ENCODE measurements at places on chromosomes 6 and 20.

GRCh38 chr6:45630314-45630713 is 252.6 kb upstream of the SUPT3H start:
- no peak for DNase-seq

DNA sequence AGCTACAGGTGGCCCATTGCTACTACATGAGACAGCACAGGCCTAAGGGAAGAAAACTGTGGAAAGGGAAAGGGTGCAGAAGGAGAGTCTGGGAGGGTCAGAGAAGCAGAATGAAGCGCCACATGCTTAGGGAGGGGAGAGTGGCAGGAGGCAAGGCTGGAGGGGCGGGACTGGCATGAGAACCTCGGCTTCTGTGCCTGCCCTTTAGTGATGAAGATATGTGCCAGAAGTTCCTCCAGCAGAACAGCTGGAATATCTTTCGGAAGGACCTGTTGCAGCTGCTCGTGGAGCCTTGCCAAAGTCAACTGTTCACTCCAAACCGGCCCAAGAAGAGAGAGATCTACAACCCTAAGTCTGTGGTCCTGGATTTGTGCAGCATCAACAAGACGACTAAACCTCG is 61.8 kb downstream of the CNBD2 start:
- no peak for DNase-seq

DNA sequence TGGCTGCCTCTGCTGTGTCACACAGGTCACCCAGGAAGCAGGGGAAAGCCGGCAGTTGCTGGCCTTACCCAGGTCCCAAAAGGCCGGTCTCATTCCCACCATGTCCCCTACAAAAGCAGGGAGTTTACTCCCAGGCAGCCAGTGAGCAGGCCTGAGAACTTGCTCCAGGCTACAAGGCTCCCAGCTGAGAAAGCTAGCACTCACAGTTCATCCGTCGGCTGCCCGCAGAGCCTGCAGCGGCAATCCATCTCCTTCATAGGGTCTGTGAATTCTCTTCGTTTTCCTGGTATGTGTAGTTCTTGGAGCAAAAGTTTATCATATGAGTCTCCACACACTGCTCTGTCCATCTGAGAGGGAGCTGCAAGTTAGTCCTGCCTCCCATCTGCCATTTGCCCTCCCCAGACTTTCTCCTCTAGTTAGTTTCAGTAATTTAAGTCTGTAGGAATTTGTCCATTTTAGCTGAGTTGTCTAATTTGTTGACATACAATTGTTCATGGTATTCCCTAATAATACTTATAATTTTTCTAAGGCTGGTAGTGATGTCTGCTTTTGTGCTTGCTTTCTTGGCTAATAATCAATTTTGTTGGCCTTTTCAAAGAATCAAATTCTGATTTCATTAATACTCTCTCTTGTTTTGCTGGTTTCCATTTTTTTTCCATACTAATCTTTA is 135.6 kb downstream of the MAP3K4 start:
- no peak for DNase-seq

DNA sequence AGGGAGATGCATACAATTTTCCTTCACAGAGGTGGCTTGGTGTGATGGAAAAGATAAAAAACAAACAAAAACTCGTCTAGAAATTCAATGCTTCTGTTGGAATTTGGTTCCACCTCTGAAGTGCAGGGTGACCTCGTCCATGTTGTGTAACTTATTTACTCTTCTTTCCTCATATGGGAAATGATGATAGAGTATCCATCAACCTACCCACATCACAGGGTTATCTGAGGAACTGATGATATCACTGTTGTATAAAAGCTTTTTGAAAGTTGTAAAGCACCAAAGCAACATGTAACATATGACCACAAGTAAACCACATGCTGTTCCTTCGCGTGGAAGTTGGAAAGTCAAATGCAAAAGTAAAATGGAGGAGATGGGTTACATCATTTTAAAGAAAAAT is 212.0 kb upstream of the SGK1 start:
- DNase-seq = no peak

DNA sequence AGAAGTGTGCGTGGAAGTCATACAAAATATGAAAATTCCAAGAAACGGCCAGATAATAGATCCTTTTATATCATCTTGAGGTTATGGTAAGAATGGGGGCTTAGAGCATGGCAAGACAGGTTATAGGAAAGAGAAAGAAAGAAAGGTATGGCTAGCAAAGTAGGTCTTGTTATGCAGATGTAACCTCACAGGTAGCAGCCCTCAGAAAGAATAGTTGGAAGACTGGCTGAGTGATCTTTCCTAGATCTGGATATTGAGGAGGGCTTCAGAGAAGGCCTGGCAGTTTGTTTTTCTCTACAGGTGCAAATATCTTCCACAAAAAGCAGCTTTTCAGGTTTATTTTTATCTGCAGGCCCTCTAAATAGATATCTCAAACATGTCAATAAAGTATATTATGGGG is 679.5 kb downstream of the KHDRBS2 start:
- no peak for DNase-seq

GRCh38 chr6:53967415-53967814 is 143.8 kb upstream of the MLIP start:
- no peak for DNase-seq

DNA sequence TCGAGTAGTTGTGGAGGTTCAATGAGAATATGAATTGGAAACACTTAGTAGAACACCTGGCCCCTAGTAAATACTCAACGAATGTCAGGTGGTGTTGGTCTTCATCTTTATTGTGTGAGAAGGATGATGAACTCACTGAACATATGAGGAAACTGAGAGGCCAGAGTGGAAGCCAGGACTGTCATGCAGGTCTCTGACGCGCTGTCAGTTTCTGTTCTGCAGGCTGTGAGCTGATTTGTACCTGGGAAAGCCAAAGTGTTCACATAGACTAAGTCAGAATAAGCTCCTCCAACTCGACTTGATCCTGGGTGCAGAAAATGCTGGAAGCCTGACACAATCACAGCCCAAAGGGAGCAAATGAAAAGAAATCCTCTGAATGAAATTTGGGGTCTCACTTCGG is 222.2 kb downstream of the LY86 start:
- DNase-seq = no peak

DNA sequence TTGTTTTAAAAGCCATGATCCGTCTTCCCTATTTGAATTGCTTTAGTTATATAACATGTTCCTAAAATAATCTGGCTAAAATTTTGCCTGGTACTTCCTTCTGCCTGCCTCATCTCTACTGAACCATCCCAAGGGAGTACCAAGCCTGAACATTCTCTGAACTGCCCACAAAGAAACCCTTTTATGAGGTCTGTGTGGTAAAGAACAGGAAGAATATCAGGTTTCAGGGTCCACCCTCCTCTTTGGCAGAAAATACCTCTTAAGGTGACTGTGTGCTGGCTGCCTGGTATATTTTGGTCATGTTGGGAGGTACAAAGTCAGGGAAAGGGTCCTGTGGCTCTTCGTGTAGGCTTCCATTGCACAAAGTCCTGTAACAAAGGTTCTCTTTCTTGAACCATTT is 574.1 kb upstream of the CHD6 start:
- no peak for DNase-seq

DNA sequence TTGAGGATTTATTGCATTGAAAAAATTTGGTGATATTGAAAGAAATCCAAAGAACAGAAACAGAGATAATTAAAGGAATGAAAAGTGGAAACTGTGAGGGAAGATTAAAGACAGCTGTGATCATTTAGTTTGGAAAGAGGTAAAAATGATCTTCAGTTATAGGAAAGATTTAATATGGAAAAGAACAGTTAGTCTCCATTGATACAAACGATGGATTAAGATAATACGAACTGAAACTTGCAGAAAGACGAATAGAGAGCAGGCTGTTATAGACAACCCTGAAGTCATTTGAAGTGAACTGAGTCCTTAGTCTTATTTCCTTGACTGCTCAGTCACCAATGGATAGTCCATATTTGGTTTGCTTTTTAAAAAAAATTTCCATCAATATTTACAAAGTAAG is 360.0 kb downstream of the NKAIN2 start:
- no peak for DNase-seq

- DNase-seq = no peak
Observed at GRCh38 chr6:15344831-15345230, 99.0 kb downstream of the JARID2 start.

GRCh38 chr6:43982084-43982625 is 145.1 kb downstream of the MRPL14 start:
- DNase-seq = no peak

DNA sequence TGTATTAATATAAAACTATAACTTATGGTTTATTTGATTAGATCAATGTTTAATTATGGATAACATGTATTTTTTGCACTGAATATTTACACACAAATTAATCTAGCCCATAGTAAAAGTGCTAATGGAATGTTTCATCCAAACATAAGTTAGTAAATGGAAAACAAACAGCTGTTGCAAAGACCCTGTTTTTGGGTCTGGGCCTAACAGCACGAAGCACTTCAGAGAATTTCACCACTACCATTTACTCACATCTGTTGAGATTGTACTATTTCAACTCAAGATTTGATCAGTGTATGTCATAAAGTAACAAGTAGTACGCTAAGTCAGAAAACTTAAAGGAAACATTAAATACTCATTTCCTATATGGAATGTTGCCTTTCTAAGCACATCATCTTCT is 359.6 kb downstream of the LAMA2 start:
- no peak for DNase-seq

GRCh38 chr20:12047838-12048432 is 130.2 kb downstream of the BTBD3 start:
- no peak for DNase-seq

DNA sequence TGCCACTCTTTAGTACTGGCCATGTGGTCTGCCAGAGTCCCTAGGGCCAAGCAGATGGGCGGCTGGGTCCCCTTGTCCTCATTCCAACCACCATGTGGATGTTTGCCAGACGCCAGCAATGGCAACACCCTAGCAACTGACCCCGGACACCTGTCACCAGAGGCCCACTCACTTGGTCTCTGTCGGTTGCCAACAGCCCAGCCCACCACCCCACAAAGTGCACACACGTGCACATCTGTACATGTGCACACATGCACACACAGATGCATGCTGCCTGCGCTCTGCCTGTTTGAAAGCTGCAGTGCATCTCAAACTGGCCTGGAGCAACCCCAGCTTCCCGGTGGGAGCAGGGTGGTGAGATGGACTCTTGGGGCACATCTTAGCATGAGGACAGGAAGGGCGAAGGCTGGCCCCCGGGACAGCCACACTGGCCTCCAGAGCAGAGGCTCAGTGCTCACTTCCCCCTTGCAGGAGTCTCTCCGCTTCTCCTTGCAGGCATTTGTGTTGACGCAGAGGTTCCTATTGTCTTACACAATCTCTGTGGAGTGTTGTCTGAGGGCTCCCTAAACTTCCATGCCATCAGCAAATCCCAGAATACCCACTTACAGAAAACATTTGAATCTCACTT is 54.0 kb downstream of the PSMG4 start:
- DNase-seq = no peak

- no peak for DNase-seq
Observed at GRCh38 chr6:16494793-16495192, 256.4 kb downstream of the GMPR start.

- DNase-seq = no peak
Observed at GRCh38 chr6:108165714-108166663, at the start of gene NR2E1. NR2E1 (plus strand) TSS chr6:108166022; CDS start chr6:108166766, 744 bp downstream.

DNA sequence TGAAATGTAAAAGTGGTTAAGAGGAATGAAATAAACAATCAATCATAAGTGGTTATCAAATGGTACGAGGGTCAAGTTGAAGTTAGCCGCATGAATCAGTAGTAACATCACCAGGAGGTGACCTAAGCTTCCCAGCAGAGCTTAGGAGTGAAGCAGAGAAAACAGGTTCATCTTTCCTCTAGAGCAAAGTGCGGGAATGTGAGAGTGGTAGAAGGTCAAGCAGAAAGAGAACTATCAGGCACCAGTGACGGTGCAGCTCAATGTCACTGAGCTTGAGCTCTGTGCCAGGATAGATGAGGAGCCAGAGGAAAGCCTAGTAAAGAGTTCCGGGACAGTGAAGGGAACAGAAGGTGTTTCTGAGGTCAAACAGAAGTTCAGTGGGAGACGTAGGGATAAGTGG is 20.8 kb upstream of the TNFAIP3 start:
- no peak for DNase-seq

- no peak for DNase-seq
Observed at GRCh38 chr20:52779125-52779524, 193.0 kb upstream of the TSHZ2 start.

DNA sequence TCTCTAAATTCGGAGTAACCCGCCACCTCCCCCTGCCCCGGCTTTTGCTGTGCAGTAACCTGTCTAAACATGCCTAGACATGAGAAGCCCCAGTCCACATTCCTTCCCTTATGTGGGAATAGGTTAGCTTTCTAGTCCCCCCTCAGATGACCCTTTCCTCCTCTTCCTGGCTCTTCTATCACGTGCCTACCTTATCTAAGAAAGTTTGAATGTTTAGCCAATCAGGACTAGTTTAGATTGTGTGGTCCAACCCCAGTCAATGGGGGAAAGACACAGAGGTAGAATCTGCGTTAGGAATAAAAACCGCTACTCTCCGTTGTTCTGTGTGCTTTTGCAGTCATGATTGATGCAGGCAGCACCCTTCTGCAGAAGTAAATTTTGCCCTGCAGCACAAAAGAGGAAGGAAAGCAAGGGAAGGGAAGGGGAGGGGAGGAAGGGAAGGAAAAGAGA is 69.0 kb upstream of the CD93 start:
- DNase-seq = no peak

- DNase-seq = no peak
Observed at GRCh38 chr6:93894521-93894920, 475.2 kb upstream of the EPHA7 start.

DNA sequence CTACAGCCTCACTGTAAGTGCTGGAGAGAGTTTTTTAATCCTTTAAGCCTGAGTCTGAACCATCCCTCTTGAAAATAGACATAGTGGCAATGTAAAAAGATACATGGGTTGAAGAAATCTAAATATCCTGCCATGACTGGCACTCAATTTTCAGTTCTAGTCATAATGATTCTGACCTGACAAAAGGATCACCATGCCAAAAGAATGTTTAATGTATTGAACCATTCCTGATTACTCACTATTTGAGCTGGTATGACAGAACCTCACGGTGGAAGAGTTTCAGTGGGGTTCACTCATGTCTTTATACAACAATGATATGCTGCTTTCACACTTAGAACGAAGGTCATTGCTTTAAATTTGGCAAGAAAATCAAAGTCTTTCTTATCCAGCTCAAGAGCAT is 93.4 kb downstream of the HIVEP2 start:
- DNase-seq = no peak

DNA sequence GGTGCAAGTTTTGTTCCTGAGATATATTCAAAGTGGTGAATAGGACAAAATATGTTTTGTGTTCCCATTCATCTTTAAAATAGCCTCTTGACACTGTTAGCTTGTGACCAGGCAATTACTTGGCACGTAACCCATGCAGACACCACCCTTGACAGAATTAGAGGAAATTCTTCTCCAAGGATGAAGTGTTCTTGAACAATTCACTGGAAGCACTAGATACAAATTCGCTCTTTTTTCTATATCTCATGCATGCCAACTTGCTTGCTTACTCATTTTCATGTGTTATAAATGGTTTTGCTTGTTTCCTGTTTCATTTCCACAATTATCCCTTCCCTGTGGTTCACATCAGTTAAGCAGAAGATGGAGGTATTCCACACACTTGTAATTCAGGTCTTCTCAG is 105.2 kb upstream of the MAN1A1 start:
- DNase-seq = no peak

Data from 8988T (cell line).